ENCODE measurements at places on chromosomes 4 and X.

GRCh38 chrX:80014141-80014940 is at the start of gene TBX22:
TBX22 (plus strand) TSS chrX:80014753; CDS start chrX:80022270, 7,517 bp downstream.
- no peak for DNase-seq

GRCh38 chr4:12144051-12144450 is 715.4 kb upstream of the HS3ST1 start:
- no peak for DNase-seq

DNA sequence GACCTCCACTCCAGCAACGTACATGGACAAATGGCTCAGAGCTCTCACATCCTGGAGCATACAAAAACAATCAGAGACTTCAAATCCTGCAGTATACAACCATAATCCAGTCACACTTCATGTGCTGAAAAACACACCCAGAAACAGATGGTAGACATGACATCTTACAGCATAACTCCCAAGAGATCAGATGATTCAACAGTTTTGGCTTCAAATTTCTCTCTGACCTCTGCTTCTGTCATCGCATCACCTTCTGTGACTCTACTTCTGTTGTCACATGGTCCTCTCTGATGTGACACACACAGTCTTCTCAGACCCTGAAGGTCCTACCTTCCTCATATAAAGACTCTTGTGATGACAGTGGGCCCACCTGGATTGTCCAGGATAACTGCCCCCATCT is 18.5 kb downstream of the SUV39H1 start:
- DNase-seq: no peak

DNA sequence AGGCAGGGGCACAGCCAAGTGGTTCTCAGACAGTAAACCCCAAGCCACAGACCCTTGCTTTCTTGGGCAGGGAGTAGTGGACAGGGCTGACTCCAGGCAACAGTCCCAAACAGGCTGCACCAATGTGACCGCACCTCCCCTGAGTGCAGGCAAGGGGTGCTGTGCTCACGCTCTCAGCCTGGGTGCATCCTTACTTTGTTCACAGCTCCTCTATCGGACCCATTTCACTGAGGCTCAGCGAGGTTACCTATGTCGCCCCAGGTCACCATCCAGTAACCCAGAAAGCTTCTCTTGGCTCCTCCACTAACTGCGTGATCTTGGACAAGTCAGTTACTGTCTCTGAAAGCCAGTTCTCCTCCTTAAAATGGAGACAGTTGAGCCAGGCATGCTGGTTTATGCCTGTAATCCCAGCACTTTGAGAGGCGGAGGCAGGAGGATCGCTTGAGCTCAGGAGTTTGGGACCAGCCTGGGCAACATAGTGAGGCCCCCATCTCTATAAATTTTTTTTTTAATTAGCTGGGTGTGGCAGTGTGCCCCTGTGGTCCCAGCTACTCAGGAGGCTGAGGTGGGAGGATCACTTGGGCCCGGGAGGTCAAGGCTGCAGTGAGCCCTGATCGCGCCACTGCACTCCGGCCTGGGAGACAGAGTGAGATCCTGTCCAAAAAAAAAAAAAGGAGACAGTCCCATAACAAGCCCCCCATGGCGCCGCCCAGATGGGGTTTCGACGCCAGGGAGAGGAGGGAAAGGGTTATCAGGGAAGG is 823 bp upstream of the MAN2B2 start:
- DNase-seq: no peak

DNA sequence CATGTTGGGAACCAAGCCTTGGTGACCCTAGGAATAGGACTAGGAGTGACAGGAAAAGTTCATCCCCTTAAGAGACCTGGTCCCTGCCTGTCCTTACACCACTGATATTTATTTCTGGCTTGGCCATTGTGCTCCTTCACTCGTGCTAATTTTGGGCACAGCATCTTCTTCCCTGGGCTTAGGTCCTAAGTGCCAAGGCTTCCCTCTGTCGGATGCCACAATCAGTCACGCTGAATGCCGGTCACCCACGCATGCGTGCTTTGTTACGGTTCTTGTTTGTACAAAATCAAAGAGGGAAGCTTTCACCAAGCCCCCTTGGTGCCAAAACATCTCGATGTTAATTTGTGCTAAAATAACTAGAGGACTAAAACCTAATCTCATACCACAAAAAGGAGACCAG is 17.4 kb upstream of the MAP3K15 start:
- no peak for DNase-seq

GRCh38 chrX:46447384-46447783 is 97.8 kb downstream of the ZNF674 start:
- DNase-seq: no peak

DNA sequence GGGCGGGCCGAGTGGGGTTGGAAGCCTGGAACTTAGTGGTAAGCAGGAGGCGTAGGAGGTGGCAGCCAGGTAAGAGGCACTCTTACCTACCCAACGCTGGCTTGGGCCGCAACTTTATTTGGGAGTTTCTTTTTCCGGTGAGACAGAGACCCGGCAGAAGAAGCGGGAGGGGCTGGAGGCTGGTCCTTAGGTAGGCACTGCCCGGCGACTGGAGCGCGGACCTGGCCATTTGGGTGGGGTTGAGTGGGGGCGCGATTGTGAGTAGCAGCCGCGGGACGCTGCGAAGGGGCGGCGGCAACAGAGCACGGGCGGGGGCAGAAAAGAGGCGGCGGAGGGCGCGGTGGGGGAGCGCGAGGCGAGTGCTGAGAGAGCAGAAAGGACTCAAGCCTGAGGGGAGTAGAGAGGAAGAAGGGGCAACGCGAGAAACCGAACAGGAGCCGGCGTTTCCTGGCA is 334 bp upstream of the POU4F2 start:
- DNase-seq: no peak

DNA sequence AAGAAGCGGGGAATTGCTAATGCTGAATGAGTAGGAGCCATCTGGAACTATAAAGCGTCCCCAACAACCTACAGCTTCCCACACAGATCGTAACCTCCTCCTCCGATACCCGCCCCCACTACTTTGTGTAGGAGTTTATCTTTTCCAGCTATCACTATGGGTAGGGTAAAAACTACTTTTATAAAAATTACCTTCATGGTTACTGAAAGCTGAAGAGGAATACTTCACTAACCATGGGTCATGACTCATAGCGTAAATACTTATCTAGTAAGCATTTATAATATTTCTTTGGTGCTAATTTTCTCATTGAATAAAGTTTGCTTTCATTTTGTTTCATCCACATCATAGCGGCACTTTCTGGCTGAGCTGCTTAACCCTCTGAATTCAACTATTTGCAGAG is 79.4 kb upstream of the TNIP3 start:
- no peak for DNase-seq

DNA sequence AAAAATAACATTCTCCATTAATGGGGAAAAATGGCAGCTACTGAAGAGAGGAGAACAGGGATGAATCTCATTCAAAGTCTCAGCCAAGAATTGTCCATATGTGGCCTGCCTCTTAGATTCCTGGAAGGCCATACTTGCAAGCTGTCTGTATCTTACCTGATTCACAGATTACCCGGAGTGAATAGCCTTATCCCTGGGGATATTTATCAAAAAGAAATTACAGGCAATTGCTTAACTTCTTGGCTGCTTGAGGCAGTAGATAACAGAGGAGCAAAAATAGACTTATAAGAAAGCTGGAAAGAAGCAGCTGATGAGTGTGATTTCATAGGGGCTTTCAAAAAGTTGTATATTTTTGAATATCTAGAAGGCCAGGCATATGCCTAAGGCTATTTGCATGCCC is 68.8 kb upstream of the PPP1R2C start:
- DNase-seq: no peak

- DNase-seq: no peak
Measured at GRCh38 chrX:3777416-3777815, 64.0 kb upstream of the PRKX start.

GRCh38 chrX:69289793-69290123 is 124.5 kb upstream of the PJA1 start:
- DNase-seq: no peak

DNA sequence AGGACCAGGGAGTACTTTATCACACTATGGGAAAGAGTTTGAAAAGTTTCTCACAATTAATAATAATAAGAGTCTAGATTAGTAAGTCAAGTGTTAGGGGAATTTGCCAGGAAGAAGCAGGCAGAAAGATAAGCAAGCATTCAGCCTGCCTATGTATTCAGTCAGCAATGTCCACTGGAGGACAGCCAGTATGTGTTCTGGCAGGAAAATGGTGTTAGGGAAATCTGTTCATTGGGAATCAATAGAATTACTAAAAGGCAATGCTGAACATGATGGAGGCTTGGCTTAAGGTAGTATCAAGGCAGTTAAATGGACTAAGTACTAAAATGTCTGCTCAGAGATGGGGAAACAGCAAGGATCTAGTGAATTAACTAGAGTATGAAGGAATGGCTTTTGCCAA is 221.2 kb downstream of the PPP4R3C start:
- no peak for DNase-seq

DNA sequence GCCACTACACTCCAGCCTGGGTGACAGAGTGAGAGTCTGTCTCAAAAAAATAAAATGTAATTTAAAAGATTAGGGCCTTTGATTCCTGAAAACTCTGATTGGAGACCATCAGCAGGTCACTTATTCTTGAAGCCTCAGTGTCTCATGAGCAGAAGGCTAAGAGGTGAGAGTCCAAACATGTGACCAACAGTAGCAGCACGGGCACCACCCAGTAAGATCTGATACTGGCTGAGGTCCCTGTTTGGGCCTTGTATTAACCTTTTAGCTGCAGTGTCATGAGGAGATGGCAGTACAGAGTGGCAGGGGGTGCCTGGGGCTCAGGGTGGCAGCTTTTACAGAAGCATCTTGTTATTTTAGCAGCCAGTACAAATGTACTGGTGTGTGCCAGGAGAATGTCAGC is 89.3 kb downstream of the FHDC1 start:
- DNase-seq: no peak

GRCh38 chr4:109816082-109816442 is 500 bp downstream of the GAR1 start:
- no peak for DNase-seq

DNA sequence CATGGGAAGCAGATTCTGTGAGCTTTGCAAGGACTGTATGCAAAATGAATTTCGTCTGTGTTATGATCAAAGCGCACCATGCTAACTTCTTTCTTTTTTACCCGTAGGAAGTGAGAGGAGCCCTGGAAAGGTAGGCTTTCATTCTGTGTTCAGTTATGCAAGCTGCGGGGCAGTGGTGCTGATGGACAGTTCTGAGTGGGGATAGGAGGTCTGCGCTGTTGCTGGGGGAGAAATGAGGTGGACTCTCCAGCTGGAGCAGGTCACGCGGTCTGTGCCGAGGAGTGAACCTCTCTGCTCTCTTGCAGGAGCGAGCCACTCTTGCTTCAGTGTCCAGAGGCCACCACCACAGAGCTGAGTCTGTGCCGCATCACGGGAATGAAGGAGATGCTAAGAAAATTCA is 4.5 kb downstream of the TRIML1 start:
- DNase-seq: no peak

DNA sequence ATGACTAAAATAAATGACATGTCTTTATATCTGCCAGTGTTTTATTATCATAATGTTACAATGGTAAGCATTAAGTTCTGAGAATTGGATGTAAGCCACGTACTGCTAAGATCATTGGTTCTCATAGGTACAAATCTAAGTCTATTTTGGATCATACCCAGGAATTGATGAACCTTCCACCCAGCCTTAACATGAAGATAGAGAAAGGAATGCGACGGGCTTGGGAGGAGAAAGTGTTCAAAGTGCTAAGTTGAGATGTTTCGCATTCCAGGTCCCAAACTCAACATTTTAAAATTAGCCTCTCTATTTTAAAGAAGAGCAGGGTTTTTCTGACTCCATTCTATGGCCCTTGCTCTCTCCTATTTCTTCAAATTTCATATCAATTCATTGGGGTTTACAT is 54.9 kb upstream of the FRAS1 start:
- no peak for DNase-seq

DNA sequence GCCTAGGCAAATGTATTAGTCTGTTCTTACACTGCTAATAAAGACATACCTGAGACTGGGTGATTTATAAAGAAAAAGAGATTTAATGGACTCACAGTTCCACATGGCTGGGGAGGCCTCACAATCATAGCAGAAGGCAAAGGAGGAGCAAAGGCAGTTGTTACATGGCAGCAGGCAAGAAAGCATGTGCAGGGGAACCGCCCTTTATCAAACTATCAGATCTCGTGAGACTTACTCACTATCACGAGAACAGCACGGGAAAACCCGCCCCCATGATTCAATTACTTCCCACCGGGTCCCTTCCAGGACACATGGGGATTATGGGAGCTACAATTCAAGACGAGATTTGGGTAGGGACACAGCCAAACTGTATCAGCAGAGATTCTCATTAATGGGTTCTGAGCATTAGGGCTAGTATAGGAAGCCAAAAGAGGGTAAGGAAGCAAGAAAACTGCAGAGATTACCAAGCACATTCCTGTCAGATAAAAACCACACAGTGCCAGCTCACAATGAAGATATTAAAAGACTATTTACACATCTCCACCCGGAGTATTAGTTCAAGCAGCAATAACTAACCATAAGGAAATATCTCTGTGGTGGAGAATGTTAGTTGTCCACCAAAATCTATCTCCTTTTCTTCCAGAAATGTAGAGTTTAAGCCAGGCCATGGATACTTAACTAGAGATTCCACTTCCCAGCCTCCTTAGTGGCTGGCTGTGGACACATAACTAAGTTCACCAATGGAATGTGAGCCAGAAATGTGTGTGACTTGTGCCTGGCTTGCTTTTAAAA is 61.2 kb upstream of the HOPX start:
- DNase-seq: peak; percentile 45

DNA sequence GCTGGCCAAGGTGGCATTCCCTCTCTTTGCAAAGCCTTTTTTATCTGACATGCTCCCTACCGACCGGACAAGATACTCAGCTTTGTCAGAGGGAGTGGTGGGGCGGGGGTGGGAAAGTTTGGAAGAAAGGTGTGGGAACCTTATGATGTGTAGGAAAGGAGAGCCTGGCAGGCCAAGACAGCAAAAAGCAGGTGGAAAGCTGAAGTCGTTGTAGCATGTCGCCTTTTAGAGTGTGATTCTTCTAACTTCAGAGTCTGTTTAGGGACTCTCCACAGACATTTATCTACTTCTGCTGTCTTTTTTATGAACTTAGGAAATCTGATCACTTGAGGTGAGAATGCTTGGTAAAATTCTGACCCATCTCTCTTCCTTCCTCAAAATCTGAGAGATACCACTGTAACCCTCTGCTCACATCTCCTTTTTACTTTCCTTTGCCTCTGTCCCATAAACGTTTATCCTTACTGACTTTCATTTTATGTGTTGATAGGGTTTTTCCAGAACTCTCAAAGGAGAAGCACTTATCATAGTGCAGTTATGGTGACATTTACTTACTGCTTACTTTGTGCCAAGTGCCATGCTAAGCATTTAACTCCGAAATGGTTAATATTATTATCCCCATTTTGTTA is 8.2 kb upstream of the RUFY3 start:
- no peak for DNase-seq

- no peak for DNase-seq
Measured at GRCh38 chr4:87704001-87704400, 53.9 kb downstream of the DMP1 start.

Measured in stromal cell of bone marrow (primary cell).